ENCODE measurements at places on chromosomes 7 and 10. TPM values are rescaled to one million over a fixed set of nuclear protein-coding genes. Genes with fewer than 3 reads are reported as not detected.

DNA sequence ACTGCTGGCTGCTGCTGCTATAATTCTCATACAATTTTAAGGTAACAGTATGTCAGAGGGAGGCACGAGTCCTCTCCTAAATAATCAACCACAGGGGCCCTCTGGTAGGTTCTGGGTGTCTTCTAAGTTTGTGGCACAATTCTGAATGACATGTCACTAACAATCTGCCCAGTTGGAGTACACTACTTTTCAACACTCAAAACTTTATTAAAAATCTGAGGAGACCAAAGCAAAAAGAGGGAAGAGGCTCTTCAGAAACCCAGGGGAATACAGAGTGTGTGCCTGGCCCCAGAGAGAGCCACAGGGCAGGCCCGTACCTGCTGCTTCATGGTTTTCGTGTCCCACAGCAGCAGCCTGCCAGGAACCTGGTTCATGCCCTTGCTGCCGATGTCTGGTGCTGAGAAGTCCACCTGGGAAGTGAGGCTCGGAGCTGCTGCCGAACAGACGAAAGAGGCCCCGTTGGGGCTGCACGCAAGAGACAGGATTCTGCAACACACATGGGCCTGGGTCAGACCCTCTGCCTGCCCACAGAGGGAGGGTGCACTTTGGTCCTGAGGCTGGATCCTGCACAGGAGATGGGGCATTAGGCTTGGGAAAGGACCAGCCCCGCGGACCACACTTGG lies 18.3 kb downstream of the WDR91 start:
- H3K4me1 ChIP-seq: no peaks in the 10 kb centered on the region
- no peak overlapping the region for H3K27ac ChIP-seq
- no peak for DNase-seq
- no peaks in the 10 kb centered on the region for H3K36me3 ChIP-seq
- H3K4me3 ChIP-seq: no peak overlapping the region

- no peak for DNase-seq
- no peak overlapping the region for H3K27ac ChIP-seq
- H3K27me3 ChIP-seq: no peaks in the 10 kb centered on the region
- no peaks in the 10 kb centered on the region for H3K36me3 ChIP-seq
- H3K4me3 ChIP-seq: no peak overlapping the region
Measured at GRCh38 chr10:31526178-31526577, 207.2 kb downstream of the ZEB1 start.

- no peaks in the 10 kb centered on the region for H3K27me3 ChIP-seq
- H3K4me1 ChIP-seq: no peaks in the 10 kb centered on the region
- no peak overlapping the region for H3K27ac ChIP-seq
- no peak for DNase-seq
- H3K4me3 ChIP-seq: no peak overlapping the region
- no peaks in the 10 kb centered on the region for H3K36me3 ChIP-seq
Measured at GRCh38 chr7:104921596-104921995, 92.4 kb upstream of the KMT2E start.

Gene NEBL
- 16.6 TPM for total RNA-seq

Gene CALML3
- not detected for total RNA-seq
